ENCODE measurements at places on chromosomes 12 and 14.

DNA sequence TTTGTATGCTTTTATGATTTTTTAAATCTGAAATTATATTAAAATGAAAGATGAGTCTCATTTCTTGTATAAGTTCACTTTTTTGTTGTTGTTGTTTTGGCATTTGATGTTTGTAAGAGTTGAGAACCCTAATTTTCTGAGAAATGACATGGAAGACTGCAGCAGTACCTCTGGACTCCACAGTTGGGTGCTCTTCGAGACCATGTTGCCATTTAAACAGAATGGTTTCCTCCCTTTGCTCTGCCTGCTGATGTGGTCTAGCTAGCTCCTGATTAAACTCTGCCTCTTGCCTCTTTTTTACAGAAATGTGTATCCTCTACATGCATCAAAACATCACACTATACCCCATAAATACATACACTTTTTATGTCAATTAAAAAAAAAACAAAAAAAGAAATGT, 5.8 kb upstream of the LTA4H start:
- no peak for DNase-seq

DNA sequence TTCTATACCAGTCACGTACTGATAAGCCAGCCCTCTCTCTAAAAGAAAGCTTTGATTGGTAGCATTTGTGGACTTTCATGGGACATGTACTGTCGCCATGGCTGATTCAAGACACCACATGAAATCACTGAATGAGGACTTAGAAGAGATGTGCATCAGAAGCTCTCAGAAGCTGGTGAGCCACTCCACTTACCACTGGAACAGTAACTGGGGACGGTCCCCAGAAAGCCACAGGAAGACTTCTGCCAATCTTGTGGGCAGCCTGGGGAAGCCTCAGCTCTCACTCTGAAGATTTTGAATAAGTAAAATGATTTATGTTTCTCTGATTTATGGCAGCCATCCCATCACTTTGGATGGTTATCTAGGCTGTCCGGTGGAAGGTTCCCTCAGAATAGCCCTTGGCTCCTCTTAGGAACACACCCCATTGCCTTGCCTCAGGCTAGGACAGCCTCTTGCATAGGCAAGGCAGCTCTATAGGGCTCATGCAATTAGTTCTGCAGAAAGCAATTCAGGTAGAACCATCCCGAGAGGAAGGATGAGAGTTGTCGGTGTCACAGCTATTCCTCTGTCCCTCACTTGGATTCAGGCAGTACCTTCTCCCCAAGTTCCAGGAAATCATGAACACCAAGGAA, 9.8 kb downstream of the DHRS1 start:
- DNase-seq, result no peak

DNA sequence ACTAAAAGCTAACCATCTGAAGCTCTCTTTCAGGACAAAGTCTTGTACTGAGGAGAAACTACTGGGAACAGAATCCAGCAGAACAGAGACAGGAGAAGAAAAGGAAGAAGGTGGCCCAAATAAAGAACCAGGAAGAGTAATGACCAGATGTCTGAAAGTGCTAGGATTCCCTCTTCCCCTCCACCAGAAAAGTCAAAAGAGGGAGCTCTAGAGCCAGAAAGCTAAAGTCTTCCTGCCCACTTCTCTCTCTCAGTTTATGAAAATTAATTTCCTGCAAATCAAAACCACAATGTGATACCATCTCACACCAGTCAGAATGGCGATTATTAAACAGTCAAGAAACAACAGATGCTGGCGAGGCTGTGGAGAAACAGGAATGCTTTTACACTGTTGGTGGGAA, 47.2 kb downstream of the SPPL3 start:
- no peak for DNase-seq

DNA sequence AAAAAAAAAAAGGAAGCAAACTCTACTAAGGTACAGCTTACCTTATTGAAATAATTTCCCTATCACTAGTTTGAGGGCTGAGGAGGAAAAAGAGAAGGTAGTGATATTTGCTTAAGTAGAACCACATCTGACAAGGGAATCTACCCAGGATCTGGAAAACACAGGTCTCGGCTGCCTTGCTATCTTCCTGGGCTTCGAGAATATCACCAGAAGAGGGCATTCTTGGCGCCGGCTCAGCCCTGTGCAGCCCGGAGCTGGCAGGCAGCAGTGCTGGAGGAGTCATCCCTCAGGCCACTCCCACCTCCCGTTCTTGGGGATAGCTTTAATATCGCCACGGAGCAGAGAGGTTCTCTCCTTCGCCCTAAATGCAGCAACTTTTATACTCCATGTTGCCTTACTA, 1181.2 kb downstream of the VRK1 start:
- DNase-seq, result peak; percentile 85
